ENCODE measurements at places on chromosomes 2 and 18.

DNA sequence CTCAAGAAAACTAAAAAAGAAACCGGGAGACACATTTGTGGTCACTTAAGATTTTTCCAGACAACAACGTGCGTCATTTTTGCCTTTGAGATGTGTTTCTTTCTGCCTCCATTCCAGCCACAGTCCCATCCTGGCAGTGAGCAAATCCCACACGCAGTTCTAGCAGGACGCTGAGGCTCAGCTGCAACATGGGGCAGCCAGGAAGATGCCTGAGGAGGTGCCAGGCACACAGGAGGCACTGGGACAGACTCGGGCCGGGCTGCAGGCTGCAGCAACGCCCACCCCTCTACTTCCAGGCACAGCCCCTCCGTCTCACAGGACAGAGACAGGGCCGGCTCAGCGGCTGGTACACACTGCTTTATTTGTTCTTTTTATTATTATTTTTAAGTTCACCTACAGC, 13.1 kb downstream of the KLF11 start:
- DNase-seq: no peak

DNA sequence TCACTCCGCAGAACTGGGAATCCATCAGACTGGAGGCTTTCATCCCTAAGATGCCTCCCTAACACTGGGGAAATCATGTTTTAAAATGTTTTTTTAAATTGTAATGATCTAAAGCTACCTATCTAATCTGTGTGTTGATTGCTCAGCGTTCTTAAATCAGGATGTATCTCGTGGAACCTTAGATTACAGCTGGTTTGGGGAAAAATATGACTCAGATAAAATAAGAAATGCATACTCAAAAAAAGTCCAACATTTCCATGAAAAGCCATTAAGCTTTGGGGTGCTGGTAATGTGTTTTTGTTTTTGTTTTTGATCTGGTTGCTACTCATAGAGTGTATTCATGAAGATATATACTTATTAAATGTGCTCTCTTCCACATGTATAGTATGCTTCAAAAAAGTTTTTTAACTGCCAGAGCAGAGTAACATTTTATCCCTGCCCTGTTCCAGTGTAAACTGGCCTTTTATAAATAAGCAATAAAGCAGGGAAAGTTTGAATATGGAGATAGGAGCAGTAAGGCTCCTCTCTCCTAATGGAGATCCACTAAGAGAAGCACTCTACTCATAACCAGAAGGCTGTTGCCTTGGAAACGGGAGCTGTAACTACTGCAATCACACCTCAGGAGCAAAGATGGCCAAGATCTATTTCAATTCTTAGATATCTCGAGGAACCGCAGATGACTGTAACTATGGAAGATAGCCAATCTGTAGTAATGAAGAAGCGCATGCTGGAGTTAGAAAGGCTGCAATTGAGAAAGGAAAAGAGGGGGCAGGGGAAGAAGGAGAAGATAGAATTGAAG, 41.6 kb downstream of the ANKRD44 start:
- DNase-seq: no peak

- DNase-seq: no peak
These were observed 15.0 kb downstream of the RAB27B start for GRCh38 chr18:54843314-54843713.

DNA sequence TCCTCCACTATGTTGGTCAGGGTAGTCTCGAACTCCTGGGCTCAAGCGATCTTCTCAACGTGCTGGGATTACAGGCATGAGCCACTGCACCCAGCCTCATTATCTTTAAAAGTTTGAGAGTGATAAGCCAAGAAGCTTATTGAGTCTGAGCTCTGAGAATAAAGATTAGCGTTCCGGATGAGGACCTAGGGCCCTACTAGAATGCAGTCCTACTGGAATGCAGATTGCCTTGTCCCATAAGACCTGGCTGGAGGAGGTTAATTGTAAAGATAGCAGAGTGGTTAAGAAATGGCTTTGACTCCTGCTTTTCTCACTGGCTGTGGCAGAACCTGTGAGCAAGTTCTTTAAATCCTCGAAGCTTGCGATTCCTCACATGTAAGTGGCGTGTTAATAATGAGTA, 4.0 kb downstream of the VWA3B start:
- no peak for DNase-seq

- no peak for DNase-seq
These were observed 273.5 kb downstream of the CDH20 start for GRCh38 chr18:61606759-61607158.

DNA sequence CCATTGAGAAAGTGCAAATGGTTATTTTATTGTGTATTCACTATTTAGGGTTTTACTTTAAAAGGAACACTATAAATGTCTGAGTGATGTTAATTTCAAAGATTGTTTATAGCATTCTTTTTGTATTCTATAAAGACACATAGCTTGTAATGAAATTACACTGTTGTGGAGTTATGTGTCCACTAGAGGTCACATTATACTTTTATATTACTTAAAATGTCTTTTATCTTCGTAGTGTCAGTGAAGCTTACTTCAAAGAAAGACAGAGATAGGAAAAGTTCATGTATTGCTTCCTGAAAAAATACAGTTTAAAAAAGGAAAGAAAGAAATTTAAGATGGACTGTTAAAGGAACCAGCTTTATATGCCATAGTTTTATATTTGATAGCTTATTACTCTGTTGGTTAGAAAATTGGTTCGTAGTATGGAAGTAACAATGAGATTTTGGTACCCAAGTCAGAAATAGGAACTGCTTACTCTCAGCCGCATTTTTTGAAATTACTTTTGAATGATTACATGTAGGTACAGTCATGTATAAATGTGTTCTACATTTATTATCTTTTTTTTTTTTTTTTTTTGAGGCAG, 20.5 kb downstream of the APLF start:
- peak; percentile 3 for DNase-seq

Measured in NCI-H1092 treated with DMSO at 0.1 percent for 48 hours (cell line).